Stimulated activated CD8-positive, alpha-beta memory T cell treated with anti-CD3 and anti-CD28 coated beads, Interleukin-15, amount 100 ng/mL, for 24 hours (primary cell): ENCODE measurements at places on chromosomes 7 and 10.

DNA sequence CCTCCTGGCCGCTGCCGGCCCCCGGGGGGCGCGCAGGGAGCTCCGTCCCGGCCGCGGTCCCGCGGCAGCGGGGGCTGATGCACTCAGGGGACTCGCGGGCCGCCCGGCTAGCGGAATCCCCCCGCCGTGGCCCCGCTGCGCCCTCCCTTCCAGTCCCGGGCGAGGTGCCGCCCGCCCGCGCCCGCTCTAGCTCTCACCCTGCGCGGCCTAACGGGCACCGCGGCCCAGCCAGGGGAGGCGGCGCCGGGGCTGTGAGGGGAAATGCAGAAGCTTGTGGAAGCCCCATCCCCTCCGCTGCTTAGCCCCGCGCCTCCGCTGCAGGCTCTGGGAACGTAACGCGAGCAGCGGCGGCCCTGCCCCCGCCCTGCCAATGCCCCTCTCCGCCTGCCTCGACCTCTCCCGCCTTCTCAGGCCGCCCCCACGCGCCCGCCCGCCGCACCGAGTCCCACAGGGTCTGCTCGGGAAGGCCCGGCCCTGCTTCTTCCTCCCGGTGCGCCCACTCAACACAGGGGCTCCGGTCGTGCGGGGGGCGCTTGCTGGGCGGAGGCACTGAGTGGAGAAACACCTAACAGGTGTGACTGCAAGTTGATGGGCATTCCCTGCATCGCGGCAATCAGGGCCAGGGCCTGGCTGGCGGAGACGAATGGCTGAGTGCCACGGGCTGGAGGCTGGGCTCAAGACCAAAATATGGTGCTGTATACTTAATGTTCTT lies 384 bp upstream of the TMEM229A start:
- DNase-seq, result no peak

DNA sequence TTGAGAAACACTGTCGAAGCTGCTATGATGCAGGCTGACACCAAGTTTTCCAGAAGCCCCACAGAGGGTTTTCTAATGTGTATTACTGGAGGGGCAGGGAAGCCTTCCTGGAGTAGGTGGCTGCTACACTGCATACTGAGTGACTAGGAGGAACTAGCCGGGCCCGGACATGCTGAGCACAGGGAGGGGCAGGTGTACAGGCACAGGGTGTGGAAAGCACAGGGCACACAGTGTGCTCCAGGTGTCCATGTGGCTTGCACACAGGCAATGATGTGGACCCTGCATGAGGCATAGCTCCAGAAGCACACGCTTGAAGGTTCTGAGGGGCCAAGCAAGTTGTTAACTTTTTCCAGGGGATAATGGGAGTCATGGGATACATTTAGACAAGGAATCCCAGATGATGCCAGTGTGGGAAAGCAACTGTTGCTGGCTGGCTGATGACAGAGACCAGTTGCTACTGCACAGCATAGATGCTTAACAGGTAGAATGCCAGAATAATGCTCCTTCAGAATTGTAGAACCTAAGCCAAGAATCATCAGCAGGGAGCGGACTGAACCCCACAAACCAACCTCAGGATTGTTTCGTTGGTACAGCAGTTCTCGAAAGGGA lies 14.6 kb downstream of the DHX32 start:
- DNase-seq, result no peak

DNA sequence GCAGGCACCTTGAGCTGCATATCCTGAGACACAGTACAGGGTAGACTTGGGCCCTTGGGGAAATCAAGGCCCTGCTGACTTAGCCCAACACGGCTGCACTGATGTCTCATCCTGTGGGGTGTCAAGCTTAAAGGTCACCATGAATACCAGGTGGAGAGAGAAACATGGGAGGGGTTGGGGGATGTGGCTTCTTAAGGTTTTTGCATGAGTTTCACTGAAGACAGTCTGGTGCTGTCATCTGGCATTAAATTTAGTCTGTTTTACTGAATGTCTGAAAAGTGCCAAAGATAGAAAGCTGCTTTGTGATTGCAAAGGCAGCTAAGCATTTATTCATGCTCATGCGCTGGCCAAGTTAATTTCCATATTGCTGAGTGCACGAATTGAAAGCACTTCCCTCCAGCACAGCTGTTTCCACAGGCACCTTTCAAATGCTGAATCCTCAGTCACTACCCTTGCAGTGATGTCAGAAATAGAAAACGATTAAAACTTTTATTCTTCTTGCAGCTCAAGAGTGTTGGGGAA lies 102.1 kb downstream of the OSBPL3 start:
- no peak for DNase-seq

DNA sequence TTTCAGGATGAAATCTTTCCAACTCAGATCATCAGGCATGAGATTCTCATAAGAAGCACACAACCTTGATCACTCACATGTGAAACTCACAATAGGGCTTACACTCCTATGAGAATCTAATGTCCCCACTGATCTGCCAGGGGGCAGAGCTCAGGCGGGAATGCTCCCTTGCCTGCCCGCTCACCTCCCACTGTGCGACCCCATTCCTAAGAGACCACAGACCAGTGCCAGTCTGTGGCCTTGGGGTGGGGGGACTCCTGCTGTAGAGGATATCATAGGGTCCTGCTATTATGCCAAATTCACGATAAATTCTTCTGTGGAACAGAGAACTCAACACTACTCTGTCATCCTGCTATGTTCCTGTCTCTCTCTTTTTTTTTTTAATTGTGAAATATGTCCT lies 5.2 kb upstream of the RASGEF1A start:
- no peak for DNase-seq

DNA sequence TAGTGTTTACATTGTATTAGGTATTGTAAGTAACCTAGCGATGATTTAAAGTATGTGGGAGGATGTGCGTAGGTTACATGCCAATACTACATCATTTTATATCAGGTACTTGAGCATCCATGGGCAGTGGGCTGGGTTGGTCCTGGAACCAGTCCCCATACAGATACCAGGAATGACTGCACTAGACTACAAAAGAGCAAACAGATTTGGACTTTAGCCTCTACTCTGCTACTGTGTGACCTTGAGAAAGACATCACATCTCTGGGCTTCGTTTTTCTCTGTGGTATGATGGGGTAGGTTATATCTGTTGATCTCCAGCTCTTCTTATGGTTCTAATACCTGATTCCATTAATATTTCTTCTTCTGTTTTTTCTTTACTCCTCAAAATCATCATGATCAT lies 412.5 kb upstream of the LRGUK start:
- DNase-seq, result no peak

- no peak for DNase-seq
Observed at GRCh38 chr7:2309889-2310331, 4.3 kb downstream of the SNX8 start.

- no peak for DNase-seq
Observed at GRCh38 chr10:85661123-85661522, 705.5 kb downstream of the GRID1 start.

GRCh38 chr10:614790-615582 lies 74.5 kb downstream of the DIP2C start:
- DNase-seq, result no peak

- no peak for DNase-seq
Observed at GRCh38 chr7:34842782-34843181, 184.8 kb downstream of the NPSR1 start.

DNA sequence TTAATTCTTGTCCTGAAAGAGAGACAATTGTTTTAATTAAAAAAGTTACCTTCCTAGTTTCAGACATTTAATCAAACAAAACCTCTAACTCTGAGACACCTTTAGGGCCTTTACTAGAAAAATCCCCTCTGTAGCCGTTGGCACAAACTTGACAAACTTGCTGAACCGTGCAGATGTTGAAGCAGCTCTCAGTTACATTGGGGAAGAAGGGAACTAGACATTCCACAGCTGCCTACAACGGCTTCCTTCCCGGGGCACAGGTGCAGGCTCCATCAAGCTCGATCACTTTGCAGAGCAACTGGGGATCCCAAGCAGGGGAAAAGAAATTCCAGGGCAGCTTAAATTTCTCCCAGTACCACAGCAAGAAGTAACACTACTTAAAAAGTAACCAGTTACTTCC lies 141.3 kb downstream of the SKAP2 start:
- no peak for DNase-seq
